ENCODE measurements at places on chromosomes 7 and 10. TPM values are rescaled to one million over a fixed set of nuclear protein-coding genes. Genes with fewer than 3 reads are reported as not detected.
A peak's percentile ranks its signal among the peaks of the same experiment; 100 is the strongest.

Gene TYSND1
- total RNA-seq = 29.4 TPM

Gene NPSR1
- not detected for total RNA-seq

Gene FAM20C
- 34.0 TPM for total RNA-seq

Gene PPP1R17
- not detected for total RNA-seq

Gene LRRC4
- not detected for total RNA-seq

Gene LMOD2
- total RNA-seq = not detected

Gene ADRA2A
- 0.67 TPM for total RNA-seq

- H3K4me1 ChIP-seq = peaks cover 27% of the 10 kb centered on the region
- no peaks in the 10 kb centered on the region for H3K27me3 ChIP-seq
- H3K27ac ChIP-seq = peak overlapping the region; percentile 84
- no peak for DNase-seq
Measured at GRCh38 chr7:293681-294439, 3.9 kb downstream of the FOXL3 start.

DNA sequence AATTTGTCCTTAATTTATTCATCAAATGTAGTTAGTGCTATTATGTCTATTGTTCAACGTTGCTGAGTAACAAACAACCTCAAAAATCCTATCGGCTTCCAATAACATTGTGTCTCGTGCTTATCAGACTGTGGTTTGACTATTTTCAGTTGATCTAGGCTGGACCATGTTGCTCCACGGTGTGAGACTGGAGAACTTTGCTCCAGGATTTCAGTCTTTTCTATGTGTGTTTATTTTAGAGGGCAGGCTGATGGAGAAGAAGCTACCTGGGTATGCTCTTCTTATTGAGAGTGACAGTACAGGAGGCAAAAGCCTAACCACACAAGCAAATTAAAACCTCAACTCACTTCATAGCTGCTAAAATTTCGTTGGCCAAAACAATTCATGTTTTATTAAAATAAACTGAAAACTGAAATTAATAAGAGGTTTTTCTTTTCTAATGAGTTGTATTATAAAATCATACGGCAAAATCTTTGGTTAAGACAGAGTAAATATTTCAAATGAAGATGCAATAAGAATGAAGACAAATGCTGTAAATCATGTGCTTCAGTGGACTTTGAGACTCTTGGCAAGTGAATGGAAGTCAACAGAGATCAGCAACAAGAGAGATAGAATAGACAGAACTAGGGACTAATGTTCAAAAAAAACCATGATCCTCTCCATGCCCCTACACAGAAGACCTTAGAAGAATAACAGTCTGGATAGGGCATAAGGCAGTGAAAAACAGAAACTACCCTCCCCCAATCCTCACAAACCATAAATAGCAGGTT lies 418.0 kb upstream of the ETV1 start:
- H3K36me3 ChIP-seq = no peaks in the 10 kb centered on the region
- no peaks in the 10 kb centered on the region for H3K27me3 ChIP-seq
- no peak overlapping the region for H3K27ac ChIP-seq

- no peak overlapping the region for H3K4me3 ChIP-seq
- H3K27me3 ChIP-seq = no peaks in the 10 kb centered on the region
- DNase-seq = no peak
- no peak overlapping the region for H3K27ac ChIP-seq
Measured at GRCh38 chr7:54559401-54559800, 17.2 kb downstream of the VSTM2A start.

DNA sequence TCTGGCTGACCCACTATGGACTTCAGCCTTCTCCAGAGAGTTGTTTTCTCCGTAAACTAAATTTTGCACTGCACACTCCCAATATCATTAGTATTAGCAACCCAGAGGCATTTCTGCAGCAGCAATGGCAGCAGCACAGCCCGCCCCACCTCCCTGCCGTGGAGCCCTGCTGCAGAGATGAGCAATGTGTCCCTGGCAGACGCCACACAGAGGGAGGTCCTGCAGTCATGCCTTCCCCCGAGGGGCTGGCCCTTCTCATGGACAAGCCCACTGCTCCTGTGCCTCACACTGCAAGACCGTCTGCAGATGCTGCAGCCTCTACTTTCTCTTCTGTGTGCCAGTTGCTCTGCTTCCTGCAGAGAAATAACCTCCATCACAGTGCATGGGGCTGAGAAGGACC lies 393.4 kb upstream of the MKI67 start:
- DNase-seq = no peak
- H3K27me3 ChIP-seq = no peaks in the 10 kb centered on the region
- no peaks in the 10 kb centered on the region for H3K36me3 ChIP-seq
- no peaks in the 10 kb centered on the region for H3K4me1 ChIP-seq
- H3K4me3 ChIP-seq = no peak overlapping the region
- no peak overlapping the region for H3K27ac ChIP-seq

- DNase-seq = no peak
- no peaks in the 10 kb centered on the region for H3K36me3 ChIP-seq
- no peak overlapping the region for H3K27ac ChIP-seq
- no peaks in the 10 kb centered on the region for H3K4me1 ChIP-seq
Measured at GRCh38 chr7:157566631-157567006, 229.8 kb downstream of the DNAJB6 start.

DNA sequence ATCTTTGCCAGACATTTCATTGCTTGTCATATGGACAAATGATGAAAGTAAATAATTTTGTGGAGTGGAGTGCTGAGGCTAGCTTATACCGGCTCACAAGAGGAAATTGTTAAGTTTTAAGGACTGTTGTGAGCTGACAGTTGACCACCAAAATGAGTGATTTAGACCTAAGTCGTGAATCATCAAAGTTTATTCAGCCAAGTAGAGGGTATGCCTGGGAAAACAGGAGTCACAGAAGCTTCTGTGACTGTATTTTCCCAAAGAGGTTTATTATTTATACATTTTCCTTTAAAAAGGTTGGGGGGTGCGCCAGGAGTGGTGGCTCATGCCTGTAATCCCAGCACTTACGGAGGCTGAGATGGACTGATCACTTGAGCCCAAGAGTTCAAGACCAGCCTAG lies 21.8 kb downstream of the MRPS24 start:
- H3K27me3 ChIP-seq = no peaks in the 10 kb centered on the region
- no peak for DNase-seq
- no peak overlapping the region for H3K4me3 ChIP-seq
- no peak overlapping the region for H3K27ac ChIP-seq

DNA sequence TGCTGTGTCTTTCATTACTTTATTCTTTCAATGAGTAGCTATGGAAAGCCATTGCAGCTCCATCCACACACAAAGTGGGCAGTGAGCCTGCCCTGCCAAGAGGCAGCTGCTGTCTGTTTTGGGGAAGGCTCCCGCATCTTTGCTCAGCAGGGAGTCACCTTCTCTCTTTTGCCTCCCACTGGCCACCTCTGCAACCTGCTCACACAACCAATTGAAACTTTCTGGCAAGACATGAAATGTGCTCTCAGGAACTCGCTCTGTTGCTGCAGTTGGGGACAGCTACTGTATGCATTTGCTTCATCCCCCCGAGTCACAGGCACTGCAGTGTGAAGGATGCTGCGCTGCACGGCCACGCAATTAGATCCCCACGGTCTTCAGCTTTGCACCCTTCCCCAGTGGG lies 244.8 kb upstream of the NFE2L3 start:
- H3K4me3 ChIP-seq = no peak overlapping the region
- H3K36me3 ChIP-seq = no peaks in the 10 kb centered on the region
- H3K4me1 ChIP-seq = no peaks in the 10 kb centered on the region
- H3K27me3 ChIP-seq = no peaks in the 10 kb centered on the region

- no peaks in the 10 kb centered on the region for H3K27me3 ChIP-seq
- DNase-seq = no peak
- H3K4me1 ChIP-seq = no peaks in the 10 kb centered on the region
Measured at GRCh38 chr7:128728598-128728997, 10.6 kb upstream of the CALU start.

DNA sequence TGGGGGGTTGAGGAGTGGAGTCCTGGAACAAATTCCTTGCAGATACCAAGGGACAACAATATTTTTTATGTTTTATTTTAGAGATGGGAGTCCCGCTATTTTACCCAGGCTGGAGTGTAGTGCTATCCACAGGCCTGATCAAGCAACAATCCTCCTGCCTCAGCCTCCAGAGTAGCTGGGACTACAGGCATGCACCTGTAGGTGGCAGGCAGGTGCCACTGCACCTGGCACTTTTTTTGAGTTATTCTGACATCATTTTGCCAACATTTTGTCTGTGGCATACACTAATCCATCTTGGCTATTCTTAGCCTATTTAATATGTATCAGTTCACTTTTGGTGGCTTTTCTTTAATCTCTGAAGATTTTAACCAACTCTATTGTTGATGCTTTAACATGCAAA lies 317.8 kb upstream of the MTPN start:
- H3K4me1 ChIP-seq = no peaks in the 10 kb centered on the region
- H3K27me3 ChIP-seq = no peaks in the 10 kb centered on the region
- no peaks in the 10 kb centered on the region for H3K36me3 ChIP-seq
- DNase-seq = no peak
- H3K27ac ChIP-seq = no peak overlapping the region

DNA sequence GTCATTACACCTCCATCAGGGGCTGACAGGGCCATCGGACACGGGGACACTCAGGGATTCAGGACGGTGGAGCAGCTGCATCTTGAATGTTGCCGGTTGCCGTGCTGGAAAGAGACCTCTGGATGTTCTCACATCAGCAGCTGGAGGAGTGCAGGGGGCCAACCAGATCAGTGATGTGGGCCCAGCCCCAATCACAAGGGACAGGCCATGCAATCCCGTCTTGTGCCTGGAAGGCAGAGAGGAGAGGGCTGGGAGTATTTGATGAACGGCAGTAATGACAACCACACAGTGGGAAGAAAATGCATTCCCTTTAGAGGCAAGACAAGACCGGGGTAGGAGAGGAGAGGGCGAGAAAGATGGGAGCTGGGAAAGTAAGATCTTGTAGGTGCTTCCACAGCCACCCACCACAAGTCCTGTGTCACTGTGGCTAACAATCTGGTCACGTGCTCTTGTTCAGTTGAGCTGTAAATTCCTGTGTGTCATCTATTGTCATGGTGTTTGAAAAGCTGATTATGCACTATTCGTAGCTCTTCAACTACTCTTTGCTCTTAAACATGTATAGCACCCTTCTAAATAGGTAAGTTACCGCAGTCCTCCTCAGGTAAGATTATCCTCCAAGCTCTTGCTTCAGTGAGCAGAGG lies 85.9 kb upstream of the LEP start:
- H3K36me3 ChIP-seq = no peaks in the 10 kb centered on the region
- DNase-seq = no peak
- no peaks in the 10 kb centered on the region for H3K27me3 ChIP-seq
- H3K4me1 ChIP-seq = 0 out of 2 replicates have a peak, but pooled peaks cover 3% of the 10 kb centered on the region
- no peak overlapping the region for H3K27ac ChIP-seq

GRCh38 chr7:44285561-44285960 lies 39.8 kb downstream of the CAMK2B start:
- H3K27ac ChIP-seq = no peak overlapping the region
- H3K4me1 ChIP-seq = no peaks in the 10 kb centered on the region
- no peak for DNase-seq

- no peaks in the 10 kb centered on the region for H3K4me1 ChIP-seq
- no peaks in the 10 kb centered on the region for H3K27me3 ChIP-seq
- no peak for DNase-seq
- no peak overlapping the region for H3K4me3 ChIP-seq
- no peaks in the 10 kb centered on the region for H3K36me3 ChIP-seq
Measured at GRCh38 chr10:98528166-98528804, 81.5 kb upstream of the HPS1 start.

DNA sequence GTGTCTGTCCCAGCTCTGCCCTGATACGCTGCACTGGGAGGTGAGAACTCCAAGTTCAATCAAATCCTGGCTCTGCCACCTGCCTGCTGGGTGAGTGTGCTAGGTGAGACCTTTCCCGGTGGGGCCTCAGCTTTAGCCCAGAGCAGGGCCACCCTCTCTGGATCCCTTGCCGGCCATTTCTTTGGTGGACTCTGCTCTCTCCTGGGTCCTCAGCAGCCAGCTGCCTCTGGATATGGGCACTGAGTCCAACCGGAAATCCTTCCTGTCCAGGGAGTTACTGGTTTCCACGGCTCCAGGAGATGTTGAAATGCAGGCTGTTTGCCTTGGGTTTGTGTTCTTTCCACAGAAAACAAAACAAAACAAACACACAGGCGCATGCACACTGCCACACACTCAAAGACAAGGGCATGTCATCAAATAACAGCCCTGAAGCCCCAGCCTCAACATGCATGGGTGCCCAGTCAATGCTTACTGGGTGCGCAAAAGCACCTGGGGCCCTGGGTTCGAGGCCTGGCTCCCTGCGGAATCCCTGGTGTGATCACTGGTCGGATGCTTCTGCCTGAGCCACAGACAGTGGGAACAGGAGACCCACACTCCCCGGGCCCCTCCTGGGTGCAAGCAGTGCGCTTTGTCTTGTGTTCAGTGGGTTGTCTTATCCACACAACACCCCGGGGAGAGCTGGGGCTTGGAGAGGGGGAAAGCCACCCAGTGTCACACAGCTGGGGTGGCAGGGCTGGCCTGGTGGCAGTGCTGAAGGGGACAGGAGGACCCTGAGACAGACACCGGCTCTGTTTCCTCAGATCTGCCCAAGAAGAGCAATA lies 33.1 kb downstream of the PPIF start:
- H3K36me3 ChIP-seq = no peaks in the 10 kb centered on the region
- DNase-seq = peak; percentile 31
- no peak overlapping the region for H3K4me3 ChIP-seq
- H3K27ac ChIP-seq = no peak overlapping the region
- no peaks in the 10 kb centered on the region for H3K4me1 ChIP-seq

GRCh38 chr7:41122256-41122987 lies 580.5 kb downstream of the INHBA start:
- H3K27ac ChIP-seq = no peak overlapping the region
- H3K36me3 ChIP-seq = no peaks in the 10 kb centered on the region
- peaks cover 9% of the 10 kb centered on the region for H3K4me1 ChIP-seq
- H3K27me3 ChIP-seq = no peaks in the 10 kb centered on the region
- DNase-seq = peak; percentile 41

DNA sequence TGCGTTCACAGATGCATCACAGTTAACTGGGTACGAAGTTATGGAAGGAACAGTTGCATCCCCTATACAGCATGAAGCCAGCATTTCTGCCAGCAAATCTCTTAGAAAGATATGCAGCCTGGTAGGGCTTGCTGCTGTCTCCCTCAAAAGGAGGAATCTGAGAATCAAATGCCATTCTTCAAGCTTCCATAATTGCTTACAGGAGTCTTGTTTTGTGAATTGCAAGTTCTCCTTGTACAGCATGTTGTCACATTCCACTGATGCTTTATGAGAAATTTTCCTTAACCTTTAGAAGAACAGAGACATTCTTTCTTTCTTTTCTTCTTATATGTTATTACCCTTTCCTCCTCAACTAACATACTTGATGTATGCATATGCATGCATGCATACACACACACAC lies 134.6 kb downstream of the CHRM2 start:
- H3K36me3 ChIP-seq = no peaks in the 10 kb centered on the region
- H3K27me3 ChIP-seq = no peaks in the 10 kb centered on the region
- H3K27ac ChIP-seq = no peak overlapping the region
- no peak for DNase-seq
- H3K4me3 ChIP-seq = no peak overlapping the region

- no peaks in the 10 kb centered on the region for H3K36me3 ChIP-seq
- no peaks in the 10 kb centered on the region for H3K27me3 ChIP-seq
- DNase-seq = no peak
- H3K4me3 ChIP-seq = no peak overlapping the region
Measured at GRCh38 chr7:621572-622285, 102.1 kb upstream of the PDGFA start.
